NCI-H1436 treated with DMSO at 0.1 percent for 48 hours (cell line): ENCODE measurements at places on chromosomes 6 and 20.
A peak's percentile ranks its signal among the peaks of the same experiment; 100 is the strongest.

- DNase-seq, result no peak
These were observed 53.0 kb upstream of the DST start for GRCh38 chr6:56695702-56696101.

DNA sequence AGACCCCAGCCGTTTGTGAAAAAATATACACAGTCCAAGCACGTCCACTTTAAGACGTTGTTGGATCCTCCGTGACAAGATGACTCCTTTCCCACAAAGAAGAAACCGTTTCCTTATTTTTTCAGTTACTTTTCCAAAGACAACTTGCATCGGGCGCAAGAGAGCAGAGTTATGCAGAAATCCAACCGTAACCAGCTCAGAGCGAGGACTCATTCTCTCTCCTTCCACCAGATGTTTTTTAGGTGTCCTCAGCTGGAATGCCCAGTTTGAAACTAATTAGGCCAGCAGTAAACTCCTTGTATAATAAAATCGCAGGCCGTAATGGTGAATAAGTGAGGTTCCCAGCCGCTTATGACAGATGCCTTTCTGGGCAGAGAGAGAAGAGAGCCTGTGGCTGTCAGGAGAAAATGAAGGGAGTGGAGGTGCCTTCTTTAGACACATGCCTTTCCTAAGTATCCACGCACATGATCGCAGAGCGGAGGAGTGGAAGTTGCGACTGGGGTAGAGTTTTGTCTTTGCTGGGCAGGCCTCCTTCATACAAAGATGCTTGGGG, 2.8 kb downstream of the EYA2 start:
- DNase-seq, result no peak

DNA sequence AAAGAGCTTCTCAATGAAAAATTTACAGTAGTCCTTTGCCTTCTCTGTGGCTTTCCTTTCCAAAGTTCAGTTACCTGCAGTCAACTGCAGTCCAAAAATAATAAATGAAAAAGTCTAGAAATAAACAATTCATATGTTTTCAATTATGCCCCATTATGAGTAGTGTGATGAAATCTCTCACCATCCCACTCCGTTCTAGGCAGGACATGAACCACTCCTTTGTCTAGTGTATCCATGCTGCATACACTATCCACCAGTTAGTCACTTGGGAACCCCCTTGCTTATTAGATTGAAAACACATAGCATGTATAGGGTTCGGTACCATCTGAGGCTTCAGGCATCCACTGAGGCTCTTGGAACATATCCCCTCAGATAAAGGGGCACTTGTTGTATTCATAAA, 80.6 kb upstream of the EYA4 start:
- no peak for DNase-seq

DNA sequence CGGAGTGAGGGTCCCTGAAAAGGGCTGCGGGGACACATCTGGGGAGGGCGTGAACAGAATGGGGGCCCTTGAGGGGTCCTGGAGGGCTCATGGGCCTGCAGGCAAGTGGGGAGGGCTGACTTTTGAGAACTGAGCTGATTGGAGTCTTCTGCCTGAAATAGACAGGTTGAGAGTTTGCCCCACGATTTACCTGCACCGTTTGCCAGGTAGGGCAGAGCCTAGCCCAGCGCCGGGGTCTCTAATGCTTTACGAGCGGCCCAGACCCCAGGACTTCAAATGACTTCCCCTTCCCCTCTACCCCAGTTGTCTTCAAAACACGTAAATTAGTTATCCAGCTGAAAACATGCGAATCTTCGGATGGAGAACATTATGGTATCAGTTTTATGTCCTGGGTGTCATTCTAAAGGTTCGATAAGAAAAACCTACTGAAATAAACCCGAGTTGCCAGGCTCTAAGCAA, 1.3 kb downstream of the PLCB1 start:
- DNase-seq, result no peak

GRCh38 chr6:105886814-105887544, 199.2 kb upstream of the PRDM1 start:
- no peak for DNase-seq

DNA sequence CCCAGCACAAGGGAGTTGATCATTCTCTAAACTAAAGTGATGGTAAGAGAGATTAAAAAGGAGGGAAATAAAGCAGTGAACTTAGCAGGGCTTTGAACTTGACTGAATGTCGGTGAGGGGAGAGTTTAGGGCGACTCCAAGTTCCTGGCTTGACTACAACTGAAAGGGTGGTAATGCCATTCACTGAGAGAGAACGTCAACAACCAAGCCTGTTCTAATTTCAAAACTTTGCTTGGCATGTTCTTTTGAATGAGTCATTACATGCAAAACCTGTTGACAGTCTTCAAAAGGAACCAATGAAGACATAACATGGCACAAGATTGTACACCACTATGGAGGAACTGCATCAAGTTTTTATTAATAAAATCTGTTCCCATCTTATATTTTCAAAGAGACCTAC, 10.3 kb upstream of the MYB start:
- DNase-seq, result no peak

DNA sequence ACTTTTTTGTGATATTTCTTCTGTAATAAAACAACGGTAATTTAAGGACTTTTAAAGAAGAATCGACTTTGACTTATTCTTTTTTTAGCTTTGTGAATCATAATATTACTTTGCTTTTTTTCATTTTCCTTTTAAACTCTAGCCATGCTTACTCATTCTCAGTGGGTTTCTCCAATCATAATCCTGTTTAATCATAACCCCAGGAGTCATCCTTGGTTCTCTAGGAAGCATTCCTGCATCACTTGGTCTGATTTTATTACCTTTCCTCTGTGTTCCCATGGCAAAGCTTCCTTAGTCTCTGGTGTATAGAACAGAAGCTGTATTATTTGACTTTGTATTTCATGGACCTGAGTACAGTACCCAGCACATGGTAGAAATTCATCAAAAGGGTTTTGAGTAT, 223.5 kb downstream of the CDKAL1 start:
- DNase-seq, result no peak

- DNase-seq, result peak; percentile 68
These were observed 135.7 kb downstream of the ATXN1 start for GRCh38 chr6:16625291-16626265.

GRCh38 chr6:116994447-116994846, 117.4 kb downstream of the RFX6 start:
- no peak for DNase-seq

GRCh38 chr6:20605581-20605980, 71.3 kb downstream of the CDKAL1 start:
- DNase-seq, result no peak

DNA sequence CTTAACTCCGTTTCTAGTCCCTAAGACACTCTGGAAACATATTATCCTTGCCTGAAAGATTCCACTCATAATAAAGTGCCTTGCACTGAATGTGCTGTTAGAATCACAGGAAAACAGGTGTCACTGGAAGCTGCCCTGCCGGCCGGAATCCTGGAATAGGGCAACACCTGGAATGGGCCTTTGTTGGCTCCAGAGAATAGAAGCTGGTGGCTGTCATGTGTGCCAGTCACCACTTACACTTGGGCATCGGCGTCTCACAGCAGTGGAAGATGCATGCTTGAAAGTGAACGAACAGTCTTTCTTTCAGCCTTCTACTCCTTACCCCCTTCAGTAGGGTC, 90.8 kb upstream of the AFDN start:
- no peak for DNase-seq

GRCh38 chr6:86937219-86938079, at the start of gene HTR1E:
TSS of gene HTR1E (plus strand) at chr6:86937528. CDS start at chr6:87015335, 77,807 bp downstream.
- DNase-seq, result no peak

- no peak for DNase-seq
These were observed 412.7 kb downstream of the MAFB start for GRCh38 chr20:40276301-40276700.

DNA sequence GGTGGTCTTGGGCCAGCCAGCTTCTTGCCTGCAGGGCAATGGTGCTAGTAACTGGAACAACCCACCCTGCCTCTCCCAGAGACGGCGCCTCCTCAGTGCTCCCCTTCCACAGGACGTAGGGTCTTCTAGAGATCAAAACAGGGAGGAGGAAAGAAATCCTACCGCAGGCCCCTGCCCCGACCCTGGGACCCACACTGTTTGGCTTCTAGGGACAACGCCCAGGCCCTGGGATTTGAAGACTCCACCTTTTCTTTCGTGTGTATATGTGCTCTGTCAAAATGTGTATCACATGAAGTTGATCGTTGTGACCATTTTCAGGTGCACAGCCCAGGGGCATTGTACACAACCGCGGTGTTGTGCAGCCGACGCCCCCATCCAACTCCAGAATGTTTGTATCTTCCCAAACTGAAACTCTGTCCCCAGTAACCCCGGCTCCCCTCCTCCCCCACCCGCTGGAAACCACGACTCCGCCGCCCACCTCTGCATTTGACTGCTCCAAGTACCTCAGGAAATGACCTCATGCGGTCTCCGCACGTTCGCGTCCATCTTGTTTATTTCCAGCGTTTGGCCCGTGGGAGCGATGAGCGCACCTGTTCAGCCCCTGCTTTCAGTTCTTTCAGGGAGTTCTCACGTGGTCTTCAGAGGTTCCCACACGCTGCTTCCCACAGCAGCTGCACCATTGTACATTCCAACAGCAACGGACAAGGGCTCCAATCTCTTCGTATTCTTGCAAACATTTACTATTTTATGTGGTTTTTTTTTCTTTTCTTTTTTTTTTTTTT, 3.4 kb upstream of the BHLHE23 start:
- DNase-seq, result no peak

DNA sequence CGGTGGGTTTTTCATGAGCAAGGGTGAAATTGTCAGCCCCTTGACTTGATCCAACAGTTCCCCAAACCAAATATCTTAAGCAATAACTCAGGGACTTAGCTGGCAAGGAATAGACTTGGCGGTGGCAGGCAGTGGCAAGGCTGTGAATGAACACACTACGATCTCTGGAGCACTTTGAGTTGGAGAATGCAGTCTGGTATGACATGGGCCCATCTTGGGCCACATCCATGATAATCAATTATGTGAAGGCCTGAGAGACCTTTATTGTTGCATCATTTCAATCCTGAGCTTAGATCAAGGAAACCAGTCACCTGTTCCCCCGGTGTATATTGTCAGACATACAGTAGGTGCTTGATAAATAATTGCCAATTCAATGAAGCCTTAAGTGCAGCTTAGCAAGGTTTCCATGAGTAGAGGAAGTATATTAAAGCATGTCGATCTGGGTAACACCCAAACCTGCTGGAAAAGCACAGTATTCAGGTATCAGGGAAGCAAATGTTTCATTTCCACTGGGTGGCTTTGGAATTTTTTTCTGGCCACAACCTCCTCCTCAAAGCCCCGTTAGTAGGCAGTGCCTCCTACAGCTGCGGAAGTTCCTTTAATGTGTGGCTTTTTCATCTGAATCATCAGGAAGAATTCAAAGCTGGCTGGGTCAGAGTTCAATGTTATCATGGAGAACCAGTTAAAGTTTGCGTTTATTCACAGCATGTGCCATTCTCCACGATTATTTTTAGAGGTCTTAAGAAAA, 10.2 kb downstream of the CASS4 start:
- DNase-seq, result no peak

- no peak for DNase-seq
These were observed 222.0 kb upstream of the SYNCRIP start for GRCh38 chr6:85864453-85865401.

DNA sequence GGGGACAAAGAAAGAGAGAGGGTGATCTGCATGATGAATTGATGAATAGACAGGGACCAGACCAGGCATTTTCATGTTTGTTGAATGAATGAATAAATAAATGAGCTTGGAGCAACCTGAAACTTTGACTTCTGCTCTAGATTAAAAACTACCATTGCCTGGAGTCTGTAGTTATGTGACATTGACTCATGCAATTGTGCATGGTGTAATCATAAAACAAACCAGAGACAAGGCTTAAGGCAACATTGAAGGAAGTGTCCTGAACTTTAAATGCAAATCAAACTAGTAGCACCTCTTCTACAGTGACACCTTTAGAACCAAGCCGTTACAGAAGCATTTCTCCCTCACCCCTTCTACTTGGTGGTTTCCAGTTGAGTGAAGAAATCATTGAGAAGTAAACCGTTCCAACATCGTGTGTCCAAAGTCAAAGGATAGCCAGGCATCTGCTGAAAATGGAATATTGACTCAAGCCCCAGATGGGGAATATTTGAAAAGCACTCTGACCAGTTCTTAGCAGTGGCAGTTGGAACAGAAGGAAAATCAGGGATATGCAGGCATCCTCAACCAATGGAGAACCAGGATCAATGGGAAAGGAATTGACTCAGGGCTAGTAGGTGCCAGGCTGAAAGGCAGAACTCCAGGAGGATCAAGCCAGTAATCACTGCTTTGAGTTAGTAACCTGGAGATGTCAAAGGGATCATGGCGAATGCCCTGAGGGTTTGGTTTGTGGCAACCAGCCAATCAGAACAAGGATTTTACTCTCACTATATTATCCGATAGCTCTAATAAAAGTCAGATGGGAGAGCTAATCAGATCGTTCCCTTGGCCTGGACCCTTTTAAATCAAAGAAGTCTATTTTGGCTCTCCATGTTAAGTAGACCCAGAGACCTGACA, 171.2 kb upstream of the TSHZ2 start:
- no peak for DNase-seq

DNA sequence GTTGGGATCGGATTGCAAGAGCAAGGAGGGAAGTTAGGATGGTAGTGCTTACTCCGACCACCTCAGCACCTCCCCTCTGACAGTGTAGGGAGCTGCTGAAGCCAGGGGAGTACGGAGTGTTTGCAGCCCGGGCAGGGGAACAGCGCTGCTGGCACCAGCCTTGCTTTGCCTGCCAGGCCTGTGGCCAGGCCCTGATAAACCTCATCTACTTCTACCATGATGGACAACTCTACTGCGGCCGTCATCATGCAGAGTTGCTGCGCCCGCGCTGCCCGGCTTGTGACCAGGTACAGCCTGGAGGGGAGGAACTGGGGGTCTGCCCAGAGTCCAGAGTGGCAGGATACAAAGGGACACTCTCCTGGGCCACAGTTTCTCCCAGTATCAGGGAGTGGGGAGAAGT, 2.2 kb upstream of the TOMM6 start:
- no peak for DNase-seq

DNA sequence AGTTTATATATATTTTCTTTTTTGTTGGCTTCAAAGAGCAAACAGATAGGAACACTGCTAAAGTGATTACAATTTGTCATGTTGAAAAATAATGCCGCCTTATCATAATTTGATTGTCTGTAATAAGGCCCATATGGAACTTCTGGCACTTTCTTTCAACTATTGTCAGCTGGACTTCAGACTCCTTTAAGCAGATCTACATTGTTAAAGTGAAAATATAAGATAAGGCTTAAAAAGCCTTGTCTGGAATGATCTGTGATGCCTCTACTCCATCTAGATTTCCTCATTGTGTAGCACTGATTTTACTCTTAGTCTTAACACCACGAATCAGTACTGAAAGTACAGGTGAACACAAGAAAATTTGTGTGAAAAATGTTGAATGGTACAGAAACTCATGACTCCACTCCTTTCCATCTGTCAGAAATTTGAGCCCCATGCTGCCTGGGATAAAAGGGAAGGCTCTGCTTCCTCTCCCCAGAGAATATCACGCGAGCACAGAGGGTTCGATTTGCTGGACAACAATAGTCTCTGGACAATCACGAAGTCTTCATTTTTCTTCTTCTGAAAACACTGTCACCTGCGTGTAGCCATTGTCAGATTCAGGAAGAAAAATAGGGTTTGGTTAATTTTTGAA, 56.0 kb downstream of the BCAS1 start:
- DNase-seq, result no peak
